ENCODE measurements at places on chromosomes 13 and 19. TPM values are rescaled to one million over a fixed set of nuclear protein-coding genes. Genes with fewer than 3 reads are reported as not detected.

- no peak for DNase-seq
Measured at GRCh38 chr13:64305246-64305645, 2889.6 kb upstream of the PCDH20 start.

Gene PLK5
- total RNA-seq = not detected

Gene NDUFB7
- total RNA-seq = 413 TPM

Gene F7
- not detected for total RNA-seq
